Cerebellum (tissue), 4 donors: ENCODE measurements at places on chromosomes 12 and 14. TPM values are rescaled to one million over a fixed set of nuclear protein-coding genes. Genes with fewer than 3 reads are reported as not detected.

- DNase-seq: no peak
Measured at GRCh38 chr14:49992901-49993339, 100.0 kb downstream of the ARF6 start.

GRCh38 chr12:50635364-50635763, 128.5 kb upstream of the ATF1 start:
- DNase-seq: no peak

GRCh38 chr14:72270749-72271148, 338.5 kb downstream of the RGS6 start:
- DNase-seq: no peak

The IL22 gene
- total RNA-seq: 0.82 TPM

The SMCO2 gene
- total RNA-seq: not detected

DNA sequence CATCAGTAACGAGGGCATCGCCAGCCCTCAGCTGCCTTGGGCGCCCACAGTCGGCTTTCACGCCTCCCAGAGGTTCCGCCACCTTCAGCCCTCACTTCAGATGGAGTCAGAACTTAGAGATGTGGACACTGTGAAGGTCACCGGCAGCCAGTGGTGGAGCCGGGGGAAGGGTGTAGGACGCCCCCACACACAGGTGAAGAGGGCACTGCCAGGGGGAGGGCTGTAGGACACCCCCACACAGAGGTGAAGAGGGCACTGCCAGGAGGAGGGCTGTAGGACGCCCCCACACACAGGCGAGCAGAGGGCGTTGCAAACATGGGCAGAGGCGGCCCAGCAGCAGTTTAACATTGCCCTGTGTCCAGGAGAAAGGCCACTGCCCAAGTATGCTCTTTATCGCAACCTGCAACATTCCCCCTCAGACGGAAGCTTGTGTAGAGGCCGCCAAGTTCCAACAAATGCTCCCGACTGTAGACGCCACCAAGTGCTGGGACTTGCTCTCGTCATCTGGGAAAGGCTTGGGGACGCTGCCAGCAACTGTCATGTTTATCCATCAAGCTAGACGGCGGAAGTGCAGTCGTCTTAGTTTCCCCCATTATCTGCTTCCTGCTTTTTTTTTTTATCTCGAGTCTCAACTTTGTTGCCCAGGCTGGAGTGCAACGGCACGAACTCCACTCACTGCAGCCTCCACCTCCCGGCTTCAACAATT, 4.9 kb upstream of the ANKLE2 start:
- no peak for DNase-seq

The P2RX2 gene
- not detected for total RNA-seq

DNA sequence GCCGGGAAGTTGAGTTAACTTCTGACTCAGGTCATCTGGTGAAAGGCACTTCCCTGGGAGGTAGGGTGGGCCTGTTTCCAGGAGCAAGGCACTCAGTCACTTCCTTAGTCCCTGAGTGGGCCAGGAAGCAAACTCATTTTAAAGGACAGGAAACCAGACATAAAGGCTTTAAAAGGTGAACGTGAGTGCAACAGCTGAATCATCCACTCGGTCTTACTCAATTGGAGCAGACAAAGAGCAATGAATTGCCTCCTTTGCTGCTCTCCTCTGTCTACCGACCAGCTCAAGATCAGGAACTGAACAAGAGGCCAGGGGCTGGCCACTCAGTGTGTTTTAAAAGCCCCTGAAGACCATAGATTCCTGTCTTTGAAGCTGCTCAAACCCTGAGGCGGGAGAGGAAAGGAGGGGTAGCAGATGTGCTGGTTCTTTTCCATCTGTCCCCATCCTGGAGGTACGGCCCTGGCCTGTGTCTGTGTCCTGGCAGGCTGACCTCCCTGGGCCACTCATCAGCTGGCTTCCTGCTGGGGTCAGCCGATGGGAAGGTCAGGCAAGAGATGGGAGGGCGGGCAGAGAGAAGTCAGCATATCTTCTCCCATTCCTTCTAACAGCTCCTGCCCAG, 148.9 kb downstream of the PPM1H start:
- DNase-seq: no peak

- DNase-seq: no peak
Measured at GRCh38 chr14:51789114-51789513, 71.3 kb upstream of the GNG2 start.

GRCh38 chr14:30194741-30195148, 267.1 kb upstream of the PRKD1 start:
- no peak for DNase-seq

GRCh38 chr12:98355322-98355721, 160.1 kb upstream of the TMPO start:
- no peak for DNase-seq

- DNase-seq: no peak
Measured at GRCh38 chr12:108757856-108758255, 26.5 kb upstream of the CORO1C start.

DNA sequence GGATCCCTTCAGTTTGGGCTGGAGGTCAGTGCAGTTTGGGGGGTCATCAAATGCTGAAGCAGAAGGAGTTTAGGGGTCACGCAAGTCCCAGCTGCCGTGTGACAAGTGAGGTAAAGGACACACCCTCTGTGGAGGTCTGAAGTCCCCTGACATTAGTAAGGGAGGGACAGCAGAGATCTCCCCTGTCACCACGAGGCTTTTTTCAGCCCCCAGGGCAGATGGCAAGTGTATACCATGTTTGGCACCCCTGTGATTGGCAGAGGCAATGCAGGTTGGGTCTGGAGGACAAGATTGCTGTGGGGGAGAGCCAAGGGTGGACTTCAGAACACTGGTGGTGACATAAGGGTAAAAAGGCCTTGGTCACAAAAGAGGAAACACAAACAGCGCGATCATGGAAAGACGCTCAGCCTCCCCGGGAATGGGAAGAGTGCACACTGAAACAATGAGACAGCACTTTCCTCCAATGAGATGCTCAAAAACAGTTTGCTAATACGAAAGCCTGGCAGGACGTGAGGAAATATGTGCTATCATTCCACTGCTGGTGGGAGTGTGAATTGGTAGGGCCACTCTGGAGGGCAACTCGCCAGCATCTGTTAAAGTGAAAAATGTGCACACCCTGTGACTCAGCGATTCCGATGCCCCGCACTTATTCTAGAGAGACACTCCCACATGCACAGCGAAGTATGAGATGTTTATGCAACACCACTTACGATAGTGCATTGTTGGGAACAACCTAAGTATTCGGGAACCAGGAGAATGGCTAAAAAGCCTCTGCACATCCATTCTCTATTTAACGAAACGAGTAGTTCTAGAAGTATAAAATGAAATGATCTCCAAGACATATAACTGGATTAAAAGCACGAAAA, 14.4 kb upstream of the CD27 start:
- DNase-seq: no peak

GRCh38 chr12:93954166-93955112, 193.9 kb upstream of the PLXNC1 start:
- no peak for DNase-seq

The APPL2 gene
- total RNA-seq: 67.3 TPM

GRCh38 chr14:63972323-63972932, 119.6 kb downstream of the SYNE2 start:
- no peak for DNase-seq

The CLEC9A gene
- not detected for total RNA-seq

The PRH1 gene
- total RNA-seq: 105 TPM

DNA sequence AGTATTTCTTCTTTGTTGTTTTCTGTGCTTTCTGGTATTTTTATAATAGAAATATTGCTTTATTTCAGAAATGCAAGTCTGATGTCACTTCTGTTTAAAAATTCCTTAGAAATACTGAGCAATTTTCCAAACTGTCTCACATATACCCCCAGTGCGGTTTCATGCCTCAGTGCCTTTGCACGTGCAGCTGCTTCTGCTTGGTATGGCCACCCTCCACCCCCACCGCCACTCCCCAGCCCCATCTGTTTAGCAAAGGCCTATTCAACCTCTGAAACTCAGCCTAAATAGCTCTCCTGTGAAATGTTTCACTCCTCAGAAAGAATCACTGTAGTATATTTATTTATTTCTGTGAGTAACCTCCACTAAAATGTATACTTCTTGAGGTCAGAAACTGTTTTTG, 52.3 kb downstream of the PPM1H start:
- DNase-seq: no peak

- DNase-seq: no peak
Measured at GRCh38 chr14:55518391-55518790, 61.6 kb upstream of the KTN1 start.

The FANCM gene
- 19.8 TPM for total RNA-seq

- no peak for DNase-seq
Measured at GRCh38 chr12:103887738-103888137, 42.5 kb upstream of the HSP90B1 start.

The GLIPR1L1 gene
- not detected for total RNA-seq

The LYZ gene
- 6.4 TPM for total RNA-seq

DNA sequence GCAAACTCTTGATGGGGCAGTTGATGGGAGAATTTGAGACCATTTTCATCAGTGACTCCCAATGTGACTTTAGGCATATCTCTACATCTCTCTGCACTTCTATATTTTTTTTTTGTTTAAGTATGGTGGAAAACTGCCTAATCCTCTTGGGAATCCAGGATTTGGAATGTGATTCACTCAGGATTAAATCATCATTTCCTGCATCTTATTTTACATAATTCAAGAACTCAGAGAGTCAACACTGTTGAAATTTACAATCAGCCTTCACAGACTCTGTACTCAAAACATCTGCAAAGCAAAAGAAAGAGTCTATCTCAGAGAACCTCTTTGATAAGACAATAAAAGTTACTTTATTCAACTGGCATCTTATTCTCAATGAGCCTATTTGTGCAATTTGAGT, 260.7 kb upstream of the NOS1 start:
- no peak for DNase-seq

DNA sequence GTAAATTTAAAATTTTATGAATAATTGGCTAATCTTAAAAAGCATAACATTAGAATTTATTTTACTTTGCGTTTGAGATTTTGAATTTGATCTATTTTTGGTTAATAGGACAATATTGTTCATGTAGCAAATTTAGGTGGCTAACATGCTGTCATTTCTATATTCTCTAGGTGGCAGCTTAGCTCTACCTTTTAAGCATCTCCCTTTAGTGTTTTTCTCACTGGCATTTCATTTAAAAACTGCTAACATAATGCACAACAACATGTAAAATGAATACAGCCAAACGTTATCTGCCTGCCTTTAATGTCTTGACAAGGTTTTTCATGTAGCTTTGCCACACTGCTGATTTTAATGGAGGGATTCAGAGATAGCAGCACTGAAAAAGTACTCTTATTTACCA, 272.4 kb upstream of the FBXO33 start:
- DNase-seq: no peak

The IFI27L1 gene
- 16.6 TPM for total RNA-seq

- no peak for DNase-seq
Measured at GRCh38 chr12:97024393-97024792, 117.3 kb downstream of the NEDD1 start.
